ENCODE measurements at places on chromosomes 12 and 14.

GRCh38 chr14:58557242-58557641 lies 80.5 kb upstream of the DACT1 start:
- DNase-seq: no peak

GRCh38 chr14:70887207-70887681 lies 20.0 kb upstream of the PCNX1 start:
- DNase-seq: no peak

DNA sequence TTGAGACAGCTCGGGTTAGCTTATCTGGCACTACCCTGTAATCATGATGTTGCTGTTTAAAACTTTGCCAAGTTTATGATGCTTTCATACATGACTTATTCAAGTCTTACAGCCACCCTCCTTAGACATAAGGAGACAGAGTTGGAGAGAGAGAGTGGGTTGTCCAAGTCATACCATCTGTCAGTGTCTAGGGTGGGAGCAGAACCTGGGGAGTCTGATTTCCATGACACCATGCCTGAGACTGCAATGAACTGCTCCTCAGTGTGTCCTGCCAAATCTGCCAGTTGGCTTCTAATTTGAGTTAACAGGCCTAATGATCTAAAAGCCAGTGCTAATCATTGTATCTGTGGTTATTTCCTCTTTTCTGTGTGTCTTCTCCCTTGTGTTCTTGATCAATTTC lies 43.7 kb upstream of the PHC1 start:
- DNase-seq: no peak

DNA sequence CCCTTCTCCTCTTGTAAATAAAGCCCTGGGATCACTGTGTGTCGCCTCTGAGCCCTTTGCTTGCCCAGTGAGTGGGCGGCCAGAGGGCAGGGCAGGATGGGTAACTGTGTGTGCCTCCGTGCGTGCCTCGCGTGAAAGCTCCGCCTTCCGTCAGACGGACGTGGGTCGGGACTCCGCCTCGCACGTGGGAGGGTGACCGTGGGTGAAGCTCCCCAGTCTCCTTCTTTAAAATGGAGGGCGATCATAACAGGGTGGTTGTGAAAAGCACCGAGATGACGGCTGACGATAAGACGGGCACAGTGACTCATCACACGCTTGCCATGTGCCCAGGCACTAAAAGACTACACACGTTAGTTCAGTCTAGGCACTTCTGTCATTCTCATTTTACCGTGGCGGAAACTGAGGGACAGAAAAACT lies 9.2 kb downstream of the PHB2 start:
- DNase-seq: no peak

- peak; percentile 47 for DNase-seq
Measured at GRCh38 chr12:143964-144649, 69.8 kb downstream of the SLC6A12 start.

- DNase-seq: no peak
Measured at GRCh38 chr12:11962860-11963259, 107.9 kb upstream of the BCL2L14 start.

DNA sequence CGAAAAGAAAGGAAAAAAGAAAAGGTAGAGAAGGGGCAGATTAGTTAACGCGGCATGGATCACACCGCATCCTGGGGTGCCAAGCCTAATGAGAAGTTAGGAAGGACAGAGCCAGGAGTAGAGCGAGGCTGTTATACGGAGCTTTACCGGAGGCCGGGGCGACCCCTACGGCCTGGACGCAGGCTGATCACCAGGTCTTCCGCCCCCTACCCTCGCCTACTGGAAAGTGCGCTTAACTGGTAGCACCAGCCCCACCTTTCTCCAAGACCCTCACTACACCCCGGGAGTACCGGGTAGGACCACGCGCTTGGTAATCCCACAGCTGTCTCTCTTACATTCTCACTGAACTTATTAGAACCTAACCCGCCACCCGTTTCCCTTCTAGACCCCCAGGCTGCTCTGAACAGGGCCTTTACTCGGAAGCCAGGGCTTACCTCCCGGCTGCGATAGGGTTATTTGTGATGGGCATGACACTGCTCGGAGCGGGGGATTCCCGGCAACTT lies 33.8 kb downstream of the WBP11 start:
- peak; percentile 57 for DNase-seq

GRCh38 chr12:96061864-96062453 lies 26.6 kb upstream of the LTA4H start:
- DNase-seq: peak; percentile 49

- DNase-seq: no peak
Measured at GRCh38 chr12:95002754-95003153, 743 bp downstream of the NDUFA12 start.

- peak; percentile 76 for DNase-seq
Measured at GRCh38 chr12:52235822-52236361, 2.8 kb downstream of the KRT7 start.

DNA sequence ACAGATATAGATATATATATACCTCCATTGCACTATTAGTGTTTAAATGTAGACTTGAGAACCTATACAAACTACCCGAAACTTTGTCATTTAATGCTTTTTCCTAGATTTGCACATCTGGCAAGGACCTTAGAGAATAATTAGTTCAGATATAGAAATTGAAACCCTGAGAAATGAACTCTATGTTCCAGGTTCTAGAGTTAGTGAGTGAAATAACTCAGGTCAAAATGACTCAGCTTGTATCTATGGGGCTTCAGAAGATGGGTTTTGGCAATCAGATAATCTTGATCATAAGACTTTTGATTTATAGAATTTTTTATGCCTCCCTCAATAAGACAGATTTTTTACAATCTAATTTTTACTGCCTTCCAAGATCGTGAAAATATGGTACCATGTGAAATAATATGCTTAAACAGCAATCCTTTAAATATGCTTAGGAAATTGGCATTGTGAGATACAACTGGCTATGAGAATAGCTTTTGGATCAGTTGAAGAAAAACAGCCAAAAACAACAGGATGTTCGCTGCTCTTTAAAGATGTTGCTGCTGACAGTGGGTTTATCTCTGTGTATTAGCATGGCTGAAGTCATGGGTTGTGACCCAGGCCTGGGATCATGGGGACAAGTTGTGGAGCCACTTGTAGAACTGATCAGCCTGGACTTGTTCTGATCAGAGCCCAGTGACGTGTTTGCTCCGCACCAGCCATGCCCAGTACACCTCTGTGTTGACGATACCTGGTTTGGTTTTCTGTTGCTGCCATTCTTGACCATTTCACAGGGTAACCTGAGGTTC lies 63.6 kb downstream of the TTLL5 start:
- no peak for DNase-seq

DNA sequence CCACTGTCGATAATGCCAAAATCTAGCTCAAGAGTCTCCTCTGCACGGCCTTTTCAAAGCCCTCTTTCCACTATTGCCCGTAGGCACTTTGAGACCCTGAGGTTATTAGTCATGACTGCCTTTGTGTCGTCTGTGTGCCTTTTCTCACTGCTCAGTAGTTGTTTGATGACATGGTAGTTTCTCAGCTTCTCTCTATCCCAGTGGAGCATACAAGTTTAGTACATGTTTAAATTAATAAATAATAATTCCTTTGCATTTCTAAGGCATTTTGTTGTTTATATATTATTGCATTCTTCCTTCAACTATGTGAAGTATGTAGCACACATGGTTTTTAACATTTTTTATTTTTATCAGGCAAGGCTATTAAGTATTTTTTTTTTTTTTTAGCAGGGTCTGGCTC lies 458.1 kb downstream of the PCNX1 start:
- DNase-seq: no peak

- no peak for DNase-seq
Measured at GRCh38 chr12:31589598-31589903, 1.4 kb downstream of the DENND5B start.

All from NCI-H510A treated with DMSO at 0.1 percent for 48 hours (cell line).